ENCODE measurements at places on chromosomes 2 and 18. TPM values are rescaled to one million over a fixed set of nuclear protein-coding genes. Genes with fewer than 3 reads are reported as not detected.

The SIX3 gene
- not detected for total RNA-seq

The HOXD3 gene
- not detected for total RNA-seq

The KCNIP3 gene
- 4.3 TPM for total RNA-seq

The REG3A gene
- total RNA-seq, result not detected

The TLX2 gene
- not detected for total RNA-seq

The APCDD1 gene
- 10.9 TPM for total RNA-seq

The NETO1 gene
- total RNA-seq, result 52.4 TPM

The UGT1A9 gene
- not detected for total RNA-seq

The TWSG1 gene
- 40.4 TPM for total RNA-seq

The ALPG gene
- total RNA-seq, result not detected

The SATB2 gene
- total RNA-seq, result 4.7 TPM

The C1QL2 gene
- 0.14 TPM for total RNA-seq

The PLEKHM3 gene
- 19.2 TPM for total RNA-seq

The MLPH gene
- 1.2 TPM for total RNA-seq

The GALNT5 gene
- 1.2 TPM for total RNA-seq

The AQP12B gene
- not detected for total RNA-seq

The IL1A gene
- not detected for total RNA-seq

The CAPN14 gene
- 0.50 TPM for total RNA-seq

The REV1 gene
- total RNA-seq, result 45.6 TPM

The GAL3ST2 gene
- 0.51 TPM for total RNA-seq

The CRYGC gene
- not detected for total RNA-seq

The TMEM247 gene
- total RNA-seq, result not detected

The HOXD9 gene
- total RNA-seq, result not detected

The SPR gene
- total RNA-seq, result 24.2 TPM

The UGT1A5 gene
- total RNA-seq, result not detected

The NOSTRIN gene
- total RNA-seq, result 4.0 TPM

The ASPRV1 gene
- total RNA-seq, result 1.2 TPM

The GDF7 gene
- total RNA-seq, result 0.17 TPM

The LYG2 gene
- total RNA-seq, result not detected

The TBR1 gene
- total RNA-seq, result not detected

The APLF gene
- total RNA-seq, result 11.6 TPM

The FAM168B gene
- 111 TPM for total RNA-seq

The MOB1A gene
- total RNA-seq, result 93.5 TPM

The CCDC121 gene
- 5.6 TPM for total RNA-seq

The NTSR2 gene
- not detected for total RNA-seq
